A549 (cell line): ENCODE measurements at places on chromosomes 13 and 19. TPM values are rescaled to one million over a fixed set of nuclear protein-coding genes. Genes with fewer than 3 reads are reported as not detected.

The CACNA1A gene
- 0.13 to 0.27 TPM (median 0.26 TPM) in 3 replicates for polyA plus RNA-seq

The OR7C2 gene
- not detected in 3 replicates for polyA plus RNA-seq

The GARIN5B gene
- 0.05 TPM in 3 replicates for polyA plus RNA-seq

The CGB5 gene
- polyA plus RNA-seq: 0.53 to 0.94 TPM (median 0.71 TPM) in 3 replicates

The ZNF221 gene
- 1.2 to 2.3 TPM (median 1.6 TPM) in 3 replicates for polyA plus RNA-seq

The ERICH6B gene
- polyA plus RNA-seq: not detected in 3 replicates

The RFPL4AL1 gene
- polyA plus RNA-seq: not detected in 3 replicates

The KLHL1 gene
- not detected in 3 replicates for polyA plus RNA-seq

The PLEKHJ1 gene
- polyA plus RNA-seq: 32.2 to 34.8 TPM (median 33.9 TPM) in 3 replicates
